Omental fat pad (tissue), 4 donors: ENCODE measurements at places on chromosomes 3 and 15. TPM values are rescaled to one million over a fixed set of nuclear protein-coding genes. Genes with fewer than 3 reads are reported as not detected.

DNA sequence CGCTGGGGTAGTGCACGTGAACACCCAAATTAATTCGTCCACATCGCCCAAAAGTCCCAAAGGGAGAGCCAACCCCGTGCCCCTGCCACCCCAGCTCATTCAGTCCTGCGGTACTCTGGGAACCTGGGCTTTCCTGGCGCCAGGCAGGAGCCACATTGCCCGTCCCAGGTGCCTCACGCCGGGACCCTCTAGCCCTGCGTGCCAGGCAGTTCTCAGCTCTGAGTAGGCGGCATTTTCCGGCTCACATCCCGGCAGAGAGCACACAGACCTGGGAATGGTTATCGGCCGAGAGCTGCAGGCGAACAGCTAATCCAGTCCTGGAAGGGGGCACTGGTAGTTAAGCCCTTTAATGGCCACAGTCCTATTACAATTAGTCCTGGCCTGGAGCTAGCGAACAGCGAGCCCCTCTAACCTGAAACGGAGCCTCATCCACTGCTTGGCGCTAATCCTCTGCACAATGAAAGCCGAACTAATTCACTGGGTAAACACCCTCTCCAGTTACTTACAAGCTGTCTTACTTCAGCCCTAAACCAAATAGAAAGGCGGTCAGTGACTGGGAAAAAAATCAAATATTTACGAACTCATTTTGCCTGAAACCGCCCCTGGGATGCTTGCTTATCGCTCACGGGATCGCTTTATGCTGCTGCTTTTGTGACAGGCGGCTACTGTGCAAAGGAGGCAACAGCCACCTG, 254.6 kb upstream of the SOX14 start:
- no peak for DNase-seq

- no peak for DNase-seq
Measured at GRCh38 chr3:122760453-122761271, 33.0 kb downstream of the HSPBAP1 start.

The PTH1R gene
- 19.6 TPM for total RNA-seq

GRCh38 chr15:81901319-81901718, 144.5 kb downstream of the MEX3B start:
- no peak for DNase-seq

DNA sequence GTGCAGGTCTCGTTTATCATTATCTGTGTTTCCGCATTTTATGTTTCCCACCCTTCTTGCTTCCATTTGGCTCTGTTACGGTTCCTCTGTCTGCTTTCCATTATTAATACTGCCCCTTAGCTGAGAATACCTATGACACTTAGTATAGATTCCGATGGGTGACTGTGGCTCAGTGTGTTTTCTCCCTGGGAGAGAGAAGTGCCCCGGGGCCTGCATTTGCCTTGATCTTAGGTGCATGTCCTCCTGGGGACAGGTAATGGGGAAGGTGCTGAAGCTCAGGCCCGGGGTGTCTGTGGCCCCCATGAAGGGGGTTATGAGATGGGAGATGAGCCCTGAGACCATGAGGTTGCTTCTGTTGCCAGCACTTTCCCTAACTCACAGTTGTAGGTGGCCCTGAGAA, 43.4 kb upstream of the PCSK6 start:
- DNase-seq = no peak

DNA sequence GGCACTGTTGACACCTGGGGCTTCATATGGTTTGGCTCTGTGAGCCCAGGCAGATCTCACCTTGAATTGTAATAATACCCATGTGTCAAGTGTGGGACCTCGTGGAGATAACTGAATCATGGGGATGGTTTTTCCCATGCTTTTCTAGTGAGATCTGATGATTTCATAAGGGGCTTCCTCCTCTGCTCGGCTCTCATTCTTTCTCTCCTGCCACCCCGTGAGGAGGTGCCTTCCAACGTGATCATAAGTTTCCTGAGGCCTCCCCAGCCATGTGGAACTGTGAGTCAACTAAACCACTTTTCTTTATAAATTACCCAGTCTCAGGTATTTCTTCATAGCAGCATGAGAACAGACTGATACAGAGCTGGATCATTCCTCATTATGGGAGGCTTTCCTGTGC, 655.9 kb upstream of the ADAMTS9 start:
- no peak for DNase-seq

GRCh38 chr3:12227833-12228232, 61.0 kb upstream of the PPARG start:
- no peak for DNase-seq

DNA sequence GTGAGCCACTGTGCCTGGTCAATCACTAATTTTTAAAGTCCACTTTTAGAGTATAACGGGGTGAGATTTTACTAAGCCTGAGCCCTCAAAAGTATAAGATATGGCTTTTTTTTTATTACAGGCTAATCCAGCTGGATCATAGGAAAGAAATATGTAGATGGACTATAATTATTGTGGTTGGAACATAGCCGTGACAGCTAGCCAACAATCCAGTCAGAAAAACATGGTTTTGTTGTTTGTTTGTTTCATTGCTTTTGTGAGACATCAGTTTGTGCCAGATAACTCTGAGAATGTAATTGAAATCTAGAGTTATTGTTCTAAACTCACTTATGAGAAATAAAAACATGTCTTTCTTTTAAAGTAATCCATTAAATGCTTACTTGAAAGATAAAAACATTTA, 37.3 kb upstream of the ATOSA start:
- DNase-seq = no peak

The TRIM71 gene
- not detected for total RNA-seq

The EIF4G1 gene
- 471 TPM for total RNA-seq

DNA sequence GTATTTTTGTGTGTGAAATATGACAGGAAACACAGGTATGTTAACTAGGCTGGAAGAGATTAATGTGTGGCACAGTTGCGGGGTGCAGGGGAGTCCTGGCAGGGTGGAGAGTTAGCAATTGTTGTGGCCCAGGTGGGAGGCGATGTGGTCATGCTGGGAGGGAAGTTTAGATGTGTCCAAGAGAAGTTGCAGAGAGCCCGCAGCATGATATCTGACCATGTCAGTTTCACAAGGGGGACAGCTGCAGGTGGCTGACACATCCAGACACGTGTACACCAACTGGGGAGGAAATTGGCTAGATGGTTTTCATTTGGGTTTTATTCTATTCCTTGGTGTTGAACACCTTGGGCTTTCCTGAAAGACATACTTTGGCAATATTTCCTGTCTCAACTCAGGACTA, 172.8 kb upstream of the RGMA start:
- no peak for DNase-seq

GRCh38 chr3:43013743-43014155, 34.6 kb downstream of the GASK1A start:
- no peak for DNase-seq

The KCNMB3 gene
- total RNA-seq = 1.6 TPM

DNA sequence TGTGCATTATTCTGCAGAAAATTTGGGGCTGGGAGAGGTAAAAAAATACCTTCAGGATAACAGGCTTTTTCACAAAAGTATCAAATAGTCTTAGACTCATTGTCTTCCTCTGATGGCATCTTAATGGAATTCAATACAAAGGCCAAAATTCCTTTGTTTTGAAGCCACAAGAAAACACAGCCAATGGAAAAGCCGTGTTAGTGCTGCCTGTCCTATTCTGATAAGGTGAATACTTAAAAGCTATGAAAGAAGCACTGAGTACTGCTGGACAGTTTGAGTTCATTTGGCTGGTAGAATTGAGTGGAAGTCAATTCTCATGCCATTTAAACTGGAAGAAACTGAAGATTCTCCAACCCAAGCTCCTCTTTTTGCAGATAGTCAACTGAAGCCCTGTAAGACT, 395.3 kb upstream of the TPRG1 start:
- no peak for DNase-seq

GRCh38 chr3:105466495-105467404, 100.0 kb downstream of the ALCAM start:
- no peak for DNase-seq

DNA sequence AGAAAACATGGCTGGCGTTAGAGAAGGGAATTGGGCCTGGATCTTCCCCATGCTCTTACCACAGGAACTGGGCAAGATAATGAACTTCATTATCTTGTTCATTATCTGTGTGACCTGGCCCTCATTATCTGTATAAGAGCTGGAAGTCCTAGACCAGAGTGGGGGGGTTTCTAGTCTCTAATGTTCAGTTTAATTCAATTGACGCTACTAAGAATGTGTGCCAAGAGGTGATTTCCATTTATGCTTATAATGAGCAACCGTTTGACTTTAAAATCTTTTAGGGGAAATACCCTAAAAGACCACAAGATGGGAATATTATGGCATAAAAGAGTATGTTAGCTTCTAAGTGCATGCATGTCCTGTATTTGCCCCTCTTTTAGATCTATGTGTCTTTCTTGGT, 59.1 kb upstream of the CSTA start:
- DNase-seq = no peak

GRCh38 chr15:81284256-81285031, 39.5 kb downstream of the STARD5 start:
- DNase-seq = no peak

The RBP2 gene
- total RNA-seq = not detected

GRCh38 chr3:39445927-39446326, 21.6 kb upstream of the MOBP start:
- no peak for DNase-seq

The TMC3 gene
- total RNA-seq = not detected

DNA sequence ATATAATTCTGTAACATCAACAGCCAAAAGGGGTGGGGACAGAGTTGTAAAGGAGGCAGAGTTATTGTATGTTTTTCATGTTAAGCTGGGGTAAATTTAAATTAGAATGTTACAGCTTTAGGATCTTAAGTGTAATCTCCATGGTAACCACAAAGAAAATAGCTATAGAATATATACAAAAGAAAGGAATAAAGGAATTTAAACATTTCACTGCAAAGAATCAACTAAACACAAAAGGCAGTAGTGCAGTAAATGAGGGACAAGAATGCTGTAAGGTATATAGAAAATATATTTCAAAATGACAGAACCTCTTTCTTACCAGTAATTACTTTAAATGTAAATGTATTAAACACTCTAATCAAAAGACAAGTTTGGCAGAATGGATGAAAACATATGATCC, 361.7 kb downstream of the SLC9A9 start:
- no peak for DNase-seq

DNA sequence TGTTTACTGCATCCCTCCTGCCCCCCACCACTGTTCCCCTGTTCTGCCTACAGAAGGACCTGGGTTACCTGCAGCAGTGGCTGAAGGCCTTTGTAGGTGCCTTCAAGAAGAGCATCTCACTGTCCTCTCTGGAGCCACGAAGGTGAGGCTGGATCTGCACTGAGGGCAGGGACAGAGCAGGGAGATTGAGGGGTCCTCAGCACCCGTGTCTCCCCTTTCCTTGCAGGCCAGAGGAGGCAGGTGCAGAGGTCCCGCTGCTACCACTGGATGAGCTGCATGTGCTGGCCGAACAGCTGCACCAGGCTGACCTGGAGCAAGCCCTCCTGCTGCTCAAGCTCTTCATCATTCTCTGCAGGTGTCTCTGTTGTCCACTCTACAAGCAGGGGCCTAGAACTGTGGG, 9.2 kb downstream of the NBEAL2 start:
- DNase-seq = no peak

The TM2D3 gene
- total RNA-seq = 45.6 TPM

DNA sequence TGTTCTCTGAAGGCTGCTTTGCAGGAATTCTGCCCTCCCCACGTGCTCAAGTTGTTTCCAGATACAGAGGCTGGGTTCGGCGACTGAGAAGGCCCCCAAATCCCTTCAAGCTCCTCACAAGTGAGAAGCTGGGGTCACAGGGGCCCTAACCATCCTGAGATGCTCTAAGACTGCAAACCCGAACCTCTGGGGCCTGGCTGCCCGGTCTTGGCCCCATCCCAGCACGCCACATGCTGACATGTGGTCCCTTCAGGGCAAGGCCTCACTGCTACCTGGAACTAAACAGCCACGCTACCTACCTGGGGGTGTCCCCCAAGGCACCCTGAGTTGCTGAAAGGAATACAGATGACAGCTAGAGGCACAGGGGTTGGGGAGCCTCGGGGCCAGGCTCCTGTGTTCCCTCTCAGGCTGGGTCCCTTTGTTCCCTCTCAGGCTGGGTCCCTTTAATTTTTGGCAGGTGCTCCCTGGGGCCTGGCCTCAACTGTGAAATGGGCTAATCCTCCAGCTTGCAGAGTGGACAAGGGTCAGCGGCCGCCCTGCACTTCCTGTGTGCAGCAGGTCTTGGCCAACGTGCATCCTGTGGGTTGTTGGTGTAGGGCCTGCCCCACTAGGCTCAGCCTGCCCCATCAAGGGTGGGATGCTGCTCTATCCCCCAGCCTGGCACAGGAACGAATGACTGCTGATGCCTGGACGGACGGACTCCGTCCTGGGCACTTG, 32.5 kb downstream of the KLHL25 start:
- DNase-seq = no peak

DNA sequence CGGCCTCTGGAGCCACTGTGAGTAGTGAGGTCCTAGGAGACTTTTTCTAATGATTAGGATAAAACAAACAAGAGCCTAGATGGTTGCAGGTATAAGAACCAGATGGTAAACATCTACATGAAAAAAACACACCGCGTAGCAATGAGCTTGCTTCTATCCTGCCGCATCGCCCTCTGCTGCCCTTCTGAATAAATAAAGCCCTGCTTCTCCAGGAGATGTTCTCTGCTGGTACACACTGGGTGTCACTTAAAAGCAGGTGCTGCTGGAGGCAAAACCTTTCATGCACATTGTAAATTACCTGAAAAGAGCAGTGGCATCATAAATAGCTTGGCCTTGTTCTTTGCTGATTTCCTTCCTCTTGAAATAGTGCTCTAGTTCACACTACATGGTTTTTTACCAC, 164.4 kb upstream of the TOPAZ1 start:
- no peak for DNase-seq

The CCDC51 gene
- total RNA-seq = 14.6 TPM

The SAMD7 gene
- total RNA-seq = not detected

DNA sequence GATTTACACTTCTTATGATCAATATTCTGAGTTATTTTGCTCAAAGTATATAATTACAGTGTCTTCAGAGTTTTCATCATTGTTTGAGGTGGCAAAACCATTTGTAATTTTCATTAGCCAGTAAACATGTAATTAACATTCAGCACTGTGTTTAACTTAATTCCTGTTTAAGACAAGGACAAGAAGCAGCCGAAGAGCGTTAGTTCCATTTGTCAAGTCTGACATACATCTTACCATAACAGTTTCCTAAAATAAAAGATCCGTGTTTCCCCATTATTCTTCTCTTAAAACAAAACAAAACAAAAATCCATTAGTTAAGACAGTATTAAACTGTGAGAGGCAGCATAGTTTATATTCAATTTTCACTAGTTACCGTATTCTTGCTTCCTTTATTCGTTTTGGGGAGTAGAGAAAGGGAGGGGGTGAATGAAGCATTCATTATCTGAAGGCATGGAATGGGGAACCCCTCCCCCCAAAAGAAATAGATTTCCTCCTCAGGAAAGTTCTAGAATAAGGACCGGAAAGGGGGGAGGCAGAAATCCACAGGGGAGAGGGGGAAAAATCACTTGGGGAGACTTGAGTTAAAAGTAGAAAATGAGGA, 5.5 kb upstream of the NR2F2 start:
- DNase-seq = no peak

DNA sequence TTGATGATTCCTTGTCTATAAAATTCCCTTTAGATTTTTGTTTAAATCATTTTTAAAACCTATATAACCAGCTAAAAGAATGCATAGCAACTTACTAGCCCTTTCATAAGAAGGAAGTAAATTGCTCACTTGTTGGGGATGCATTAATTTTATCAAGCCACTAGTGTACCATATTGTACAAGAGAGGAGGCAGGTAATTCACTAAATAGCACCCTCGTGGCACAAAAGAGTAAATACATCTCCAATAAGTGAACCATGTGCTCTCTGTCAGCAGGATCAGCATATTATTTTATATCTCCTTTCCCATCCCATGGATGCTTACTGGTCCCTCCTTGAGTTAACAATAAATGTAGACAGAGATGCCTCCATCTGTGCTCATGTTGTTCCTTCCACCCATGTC, 34.3 kb downstream of the FRMD5 start:
- DNase-seq = no peak

The MRPS25 gene
- total RNA-seq = 31.3 TPM
